H54 (cell line): ENCODE measurements at places on chromosomes 2 and 18.

DNA sequence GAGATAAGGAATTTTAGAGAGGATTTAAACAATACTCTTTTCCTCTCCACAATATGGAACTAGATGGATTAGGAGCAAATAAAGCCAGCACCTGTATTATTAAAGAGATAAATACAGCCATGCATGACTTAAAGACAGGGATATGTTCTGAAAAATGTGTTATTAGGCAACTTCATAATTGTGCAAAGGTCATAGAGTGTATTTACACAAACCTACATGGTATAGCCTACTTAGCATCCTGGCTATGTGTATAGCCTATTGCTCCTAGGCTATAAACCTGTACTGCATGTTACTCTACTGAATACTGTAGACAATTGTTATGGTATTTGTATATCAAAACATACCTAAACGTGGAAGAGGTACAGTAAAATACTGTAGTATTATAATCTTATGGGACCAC, 53.0 kb downstream of the PTRHD1 start:
- DNase-seq = no peak

DNA sequence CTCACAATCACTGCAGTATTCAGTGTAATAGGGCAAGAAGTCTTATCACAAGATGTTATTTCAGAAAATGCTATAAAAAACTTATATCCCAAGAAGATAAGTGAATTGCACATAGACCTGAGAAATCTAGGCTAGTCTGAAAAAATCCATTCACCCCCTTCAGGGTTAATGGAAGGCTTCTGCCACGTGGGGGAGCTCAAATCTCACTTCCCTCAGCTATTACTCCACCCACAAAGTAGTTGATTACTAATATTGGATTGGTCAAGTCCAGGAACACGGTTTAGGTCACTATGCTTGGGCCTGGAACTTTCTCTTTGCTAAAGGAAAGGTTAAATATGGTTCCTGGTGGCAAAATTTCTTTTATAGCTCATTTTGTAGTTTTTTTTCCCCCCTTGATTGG, 51.2 kb upstream of the ADAM23 start:
- DNase-seq = peak; percentile 47

GRCh38 chr2:39107156-39107555, 13.7 kb downstream of the SOS1 start:
- no peak for DNase-seq

DNA sequence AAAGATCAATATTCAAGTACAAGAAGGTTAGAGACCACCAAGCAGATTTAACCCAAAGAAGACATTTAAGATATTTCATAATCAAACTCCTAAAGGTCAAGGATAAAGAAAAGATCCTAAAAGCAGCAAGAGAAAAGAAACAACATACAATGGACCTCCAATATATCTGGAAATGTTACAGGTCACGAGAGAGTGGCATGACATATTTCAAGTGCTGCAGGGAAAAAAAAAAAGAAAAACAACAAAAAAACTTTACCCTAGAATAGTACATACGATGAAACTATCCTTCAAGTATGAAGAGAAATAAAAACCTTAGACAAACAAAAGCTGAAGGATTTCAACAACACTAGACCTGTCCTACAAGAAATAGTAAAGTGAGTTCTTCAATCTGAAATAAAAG, 91.5 kb upstream of the CD226 start:
- DNase-seq = no peak

- DNase-seq = no peak
Observed at GRCh38 chr18:686339-687111, 25.9 kb downstream of the ENOSF1 start.

GRCh38 chr18:63299837-63300745, 19.5 kb downstream of the BCL2 start:
- no peak for DNase-seq

DNA sequence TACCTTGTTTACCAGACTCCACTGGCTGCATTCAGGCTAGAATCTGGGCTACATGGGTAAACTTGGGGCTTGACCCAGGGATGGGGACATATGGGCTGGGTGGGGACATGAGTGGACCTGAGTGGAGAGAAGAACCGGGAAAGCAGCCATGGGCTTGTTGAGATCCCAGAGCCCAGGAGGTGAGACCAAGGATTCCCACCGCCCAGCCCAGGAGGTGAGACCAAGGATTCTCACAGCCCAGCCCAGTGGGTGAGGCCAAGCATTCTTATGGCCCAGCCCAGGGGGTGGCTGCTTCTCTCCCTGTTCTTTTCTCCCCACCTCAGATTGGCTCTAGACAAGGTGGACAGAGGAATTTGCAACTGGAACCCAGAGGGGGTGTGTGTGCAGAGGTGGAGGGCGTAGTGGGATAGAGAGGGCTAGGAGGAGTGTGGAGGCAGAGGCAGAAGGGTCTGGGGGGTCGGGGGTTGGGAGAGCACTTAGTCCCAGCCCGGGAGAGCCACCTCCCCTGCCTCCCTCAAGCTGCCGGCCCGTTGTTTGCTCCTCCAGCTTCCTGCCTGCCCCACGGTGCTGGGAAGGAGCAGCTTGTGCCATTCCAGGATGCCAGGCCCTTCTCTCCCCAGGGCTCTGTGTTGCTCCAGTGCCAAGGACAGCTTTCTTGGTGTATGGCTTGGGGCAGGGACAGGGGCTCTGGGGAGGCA, 25.6 kb downstream of the GLI2 start:
- no peak for DNase-seq

GRCh38 chr18:8277270-8277669, 332.0 kb upstream of the RAB12 start:
- no peak for DNase-seq

DNA sequence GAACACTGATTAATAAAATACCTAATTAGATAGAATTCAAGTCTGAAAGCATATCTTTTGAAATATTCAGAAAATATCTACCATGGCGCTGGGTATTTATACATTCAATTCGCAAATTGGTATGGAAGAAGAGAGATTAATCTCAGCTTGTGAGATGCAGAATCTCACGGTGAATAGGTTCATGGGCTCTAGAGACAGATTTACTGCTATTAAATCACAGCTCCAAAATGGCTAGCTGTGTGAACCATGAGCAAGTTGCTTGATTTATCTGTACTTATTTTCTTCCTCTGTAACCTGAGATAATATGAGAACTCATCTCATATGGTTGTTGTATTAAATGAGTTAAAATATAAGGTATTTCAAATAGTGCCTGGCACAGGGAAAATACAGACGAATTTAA, 556.7 kb downstream of the FBXO15 start:
- no peak for DNase-seq

GRCh38 chr2:204116159-204116792, 179.7 kb downstream of the ICOS start:
- DNase-seq = no peak

DNA sequence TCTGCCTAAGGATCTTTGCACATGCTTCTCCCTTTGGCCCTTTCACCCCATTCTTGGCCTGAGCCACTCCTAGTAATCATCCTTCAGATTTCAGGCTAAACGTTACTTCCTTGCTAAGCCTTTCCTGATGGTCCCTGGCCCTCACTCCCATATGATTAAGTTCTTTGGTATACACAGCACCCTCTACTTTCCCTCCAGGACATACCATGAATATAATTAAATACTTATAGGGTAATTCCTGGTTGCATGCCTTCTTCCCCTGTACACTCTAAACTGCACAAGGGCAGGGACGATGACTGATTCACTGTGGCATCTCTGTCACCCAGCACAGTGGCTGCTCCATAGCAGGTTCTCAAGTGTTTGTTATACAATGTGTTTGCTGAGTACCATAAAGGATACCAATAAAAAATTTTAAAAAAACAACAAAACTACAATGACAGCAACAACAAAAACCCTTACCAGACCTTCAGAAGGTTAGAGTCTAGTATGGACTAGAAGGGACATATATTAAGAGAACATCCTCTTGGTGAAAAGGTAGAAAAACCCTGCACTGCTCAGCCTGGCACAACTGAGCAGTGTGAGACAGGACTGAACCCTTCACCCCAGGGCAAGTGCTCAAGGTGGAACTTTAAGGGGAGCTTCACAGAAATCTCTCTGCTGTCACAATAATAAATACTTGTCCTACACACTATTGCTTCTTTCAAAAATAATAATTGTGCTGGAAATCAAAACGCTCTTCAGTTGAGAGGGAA, 76.2 kb downstream of the AAK1 start:
- DNase-seq = peak; percentile 25

DNA sequence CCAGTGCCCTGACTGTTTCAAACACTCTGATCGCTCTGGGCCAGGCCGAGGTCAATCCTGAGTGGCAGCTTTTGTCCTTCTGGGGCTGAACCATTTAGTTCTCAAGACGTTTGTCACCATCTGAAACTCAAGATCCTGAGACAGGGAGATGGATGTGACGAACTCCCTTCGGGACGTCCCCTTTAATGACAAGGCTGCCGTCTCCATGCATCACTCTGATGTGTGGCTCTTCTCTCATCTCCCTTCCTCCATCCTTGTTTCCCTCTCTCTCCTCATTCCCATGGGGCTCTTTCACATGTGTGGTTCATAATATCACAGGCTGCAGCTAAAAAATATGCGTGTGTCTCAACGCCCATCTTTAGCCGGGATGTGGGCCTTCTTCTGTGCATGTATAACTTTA, 189.6 kb downstream of the DNER start:
- DNase-seq = no peak

- DNase-seq = no peak
Observed at GRCh38 chr2:74789271-74789670, 44.7 kb upstream of the HK2 start.

DNA sequence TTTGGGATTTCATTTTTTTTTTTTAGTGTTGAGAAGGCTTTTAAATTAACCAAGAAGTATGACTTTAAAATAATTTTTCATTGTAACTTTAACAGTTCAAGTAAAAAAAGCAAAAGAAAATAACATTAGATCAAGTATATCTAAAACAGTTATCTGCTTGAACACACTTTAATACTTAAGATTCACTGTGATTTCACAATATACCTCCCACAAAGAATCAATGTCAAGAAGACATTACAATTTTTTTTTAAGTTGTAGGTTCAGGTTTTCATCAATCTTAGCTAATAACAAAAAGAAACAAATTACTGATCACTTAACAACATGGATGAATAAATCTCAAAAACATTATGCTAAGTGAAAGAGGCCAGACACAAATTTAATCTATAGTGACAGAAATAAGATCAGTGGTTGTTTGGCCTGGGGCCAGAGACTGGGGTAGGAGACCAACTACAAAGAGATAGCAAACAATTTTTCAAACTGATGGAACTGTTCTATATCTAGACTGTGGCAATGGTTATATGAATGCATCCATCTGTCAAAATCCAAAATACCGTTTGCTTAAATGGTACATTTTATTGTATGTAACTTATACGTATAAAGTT, 74.8 kb upstream of the FRZB start:
- DNase-seq = no peak

- DNase-seq = no peak
Observed at GRCh38 chr2:210157526-210157925, 13.7 kb downstream of the KANSL1L start.

DNA sequence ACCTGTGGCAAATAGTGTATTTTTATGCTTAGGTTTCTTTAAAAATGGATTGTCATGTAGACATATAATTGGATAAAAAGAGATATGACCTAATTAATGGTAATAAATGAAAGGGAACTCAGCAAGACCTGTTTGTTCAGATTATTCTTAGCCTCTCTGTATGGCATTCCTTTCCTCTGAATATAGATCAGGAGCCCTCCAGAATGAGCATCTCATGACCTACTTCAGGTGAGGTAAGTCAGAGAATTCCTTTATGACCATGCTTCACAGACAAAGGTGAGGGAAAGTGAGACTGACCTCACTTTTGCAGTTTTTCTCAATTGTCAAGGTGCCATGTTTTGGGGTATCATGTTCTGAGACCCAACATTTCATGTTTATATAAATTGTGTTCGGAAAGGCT, 1744.3 kb upstream of the PIK3C3 start:
- DNase-seq = no peak
